ENCODE measurements at places on chromosomes 6 and 20.

DNA sequence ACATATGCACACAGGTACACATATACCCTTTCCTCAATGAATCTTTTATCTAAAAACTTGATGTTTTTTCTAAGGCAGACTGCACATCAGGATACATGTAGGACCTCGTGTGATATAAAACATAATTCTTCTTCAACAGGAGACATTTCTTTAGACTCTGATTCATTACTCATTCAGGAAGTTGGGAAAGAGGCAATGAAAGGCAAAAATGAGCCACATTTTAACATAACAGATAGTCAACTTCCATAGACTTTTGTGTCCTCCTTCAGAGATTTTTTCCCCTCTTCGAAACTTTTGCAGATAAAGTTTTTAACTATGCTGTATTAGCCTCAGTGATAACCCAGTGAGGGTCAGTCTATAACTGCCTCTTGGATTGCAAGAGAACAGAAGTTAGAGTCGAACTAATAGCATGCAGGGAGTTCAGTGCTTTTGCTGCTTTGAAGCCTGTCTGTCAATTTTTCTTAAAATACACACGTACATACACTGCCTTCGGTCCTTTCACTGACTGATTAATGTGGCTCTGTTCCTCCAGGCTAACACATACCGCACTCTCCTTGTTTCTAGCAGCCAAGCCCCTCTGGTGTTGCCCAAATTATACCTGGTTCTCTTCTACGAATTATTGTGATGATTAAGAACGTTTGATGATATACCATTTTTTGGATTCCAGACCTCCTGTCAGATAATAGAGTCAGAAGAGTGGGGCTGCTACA lies 562.5 kb upstream of the MAP3K7 start:
- DNase-seq, result no peak

DNA sequence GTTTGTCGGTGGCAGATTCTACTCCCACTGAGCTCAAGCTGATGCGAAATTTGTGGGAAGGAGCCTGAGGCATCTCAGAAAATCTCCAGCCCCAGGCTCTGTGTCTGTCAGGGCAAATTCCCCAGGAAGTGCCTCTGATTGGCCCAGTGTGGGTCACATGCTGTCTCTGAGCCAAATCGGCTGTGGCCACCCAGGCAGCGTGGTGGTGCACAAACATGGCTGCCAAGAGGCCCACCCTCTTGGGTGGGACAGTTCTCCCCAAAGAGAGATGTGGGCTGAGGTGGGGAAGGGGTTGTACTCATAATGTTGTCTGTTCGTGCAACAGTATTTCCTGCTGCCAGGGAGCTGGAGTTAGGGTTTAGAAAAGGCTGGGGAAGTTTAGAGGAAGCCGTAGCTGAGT lies 130.6 kb downstream of the BMP7 start:
- DNase-seq, result no peak

GRCh38 chr6:139135578-139136545 lies 982 bp downstream of the HECA start:
- no peak for DNase-seq

- DNase-seq, result no peak
Observed at GRCh38 chr6:82971877-82972460, 93.7 kb downstream of the UBE3D start.

DNA sequence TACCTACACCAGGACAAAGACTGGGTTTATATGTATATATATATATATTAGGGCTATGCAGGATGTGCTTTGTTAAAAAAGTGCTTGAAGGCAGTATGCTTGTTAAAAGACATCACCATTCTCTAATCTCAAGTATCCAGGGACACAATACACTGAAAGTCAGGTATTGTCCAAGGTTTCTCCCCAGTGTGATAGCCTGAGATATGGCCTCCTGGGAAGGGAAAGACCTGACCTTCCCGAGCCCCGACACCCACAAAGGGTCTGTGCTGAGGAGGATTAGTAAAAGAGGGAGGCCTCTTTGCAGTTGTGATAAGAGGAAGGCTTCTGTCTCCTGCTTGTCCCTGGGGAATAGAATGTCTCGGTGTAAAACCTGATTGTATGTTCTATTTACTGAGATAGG lies 156.9 kb downstream of the GPX5 start:
- no peak for DNase-seq

DNA sequence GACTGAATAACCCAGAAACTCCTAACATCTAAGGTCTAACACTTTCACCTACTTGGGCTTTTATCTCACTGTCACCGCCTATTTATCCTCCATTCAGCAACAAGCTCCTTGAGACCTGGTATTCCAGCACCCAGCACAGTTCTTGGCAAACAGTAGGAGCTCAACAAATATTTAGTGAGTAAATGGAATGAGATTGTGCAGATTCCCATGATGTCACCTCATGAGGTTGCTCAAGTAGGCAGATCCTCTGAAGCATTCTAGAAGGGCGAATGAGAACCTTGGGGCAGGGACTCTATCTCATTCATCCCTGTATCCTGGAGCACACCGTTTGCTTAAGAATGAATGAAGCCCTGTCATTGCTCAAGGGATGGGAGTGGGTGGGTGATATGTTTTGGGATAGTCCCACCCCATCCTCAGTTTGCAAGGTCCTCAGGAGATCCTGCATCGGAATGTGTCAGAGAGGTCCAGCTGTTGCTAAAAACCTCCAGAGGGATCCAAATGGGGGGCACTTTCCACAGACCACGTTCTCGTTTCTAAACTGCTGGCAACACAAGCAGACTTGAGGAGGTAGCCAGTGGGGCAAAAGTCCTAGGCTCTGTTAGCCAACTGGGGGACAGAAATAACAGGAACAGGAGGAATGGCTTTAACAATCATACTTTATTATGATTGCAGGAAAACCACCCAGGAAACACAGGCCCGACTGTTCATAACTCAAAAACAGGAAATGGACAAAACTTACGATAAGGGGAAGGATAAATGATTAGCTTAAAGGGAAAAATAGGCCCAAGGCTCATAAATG lies 42.0 kb downstream of the EDN1 start:
- no peak for DNase-seq

- no peak for DNase-seq
Observed at GRCh38 chr6:117919275-117919674, 12.2 kb downstream of the SLC35F1 start.

GRCh38 chr6:40346246-40346645 lies 240.9 kb downstream of the LRFN2 start:
- DNase-seq, result no peak

- no peak for DNase-seq
Observed at GRCh38 chr6:2877057-2877882, 25.8 kb downstream of the SERPINB9 start.

GRCh38 chr6:6556738-6557503 lies 31.6 kb upstream of the LY86 start:
- DNase-seq, result no peak

All from BJ (cell line).